ENCODE measurements at places on chromosomes 6 and 20.

DNA sequence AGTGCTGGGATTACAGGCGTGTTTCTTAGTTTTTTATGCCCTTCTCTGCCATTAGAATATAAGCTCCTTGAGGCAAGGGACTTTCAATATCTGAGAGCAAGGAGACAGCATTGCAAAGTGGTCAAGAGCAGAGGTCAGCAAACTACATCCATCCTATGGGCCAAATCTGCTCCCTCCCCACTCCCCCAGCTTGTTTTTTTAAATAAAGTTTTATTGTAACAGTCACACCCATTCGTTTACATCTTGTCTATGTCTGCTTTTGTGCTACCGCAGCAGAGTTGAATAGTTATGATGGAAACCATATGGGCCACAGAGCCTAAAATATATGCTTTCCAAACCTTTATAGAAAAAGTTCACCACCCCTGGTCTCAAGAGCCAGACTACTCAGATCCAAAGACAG lies 227.9 kb downstream of the EYA2 start:
- DNase-seq, result no peak

DNA sequence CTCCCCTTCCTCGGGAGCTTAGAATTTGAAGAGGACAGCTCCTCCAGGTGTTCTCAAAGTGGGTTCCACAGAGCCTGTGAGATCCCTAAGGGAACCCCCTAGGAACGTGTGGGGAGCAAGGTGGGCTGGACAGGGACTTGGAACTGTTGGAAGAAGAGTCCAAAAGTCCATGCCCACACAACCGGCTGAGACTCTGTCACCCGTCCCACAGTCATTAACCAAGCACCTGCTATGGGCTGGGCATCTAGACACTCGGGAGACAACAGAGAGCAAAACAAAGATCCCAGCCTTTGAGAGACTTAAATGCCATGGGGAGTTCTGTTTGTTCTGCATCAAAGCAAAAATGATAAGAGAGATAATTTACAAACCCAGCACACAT lies 51.9 kb upstream of the SAYSD1 start:
- no peak for DNase-seq

DNA sequence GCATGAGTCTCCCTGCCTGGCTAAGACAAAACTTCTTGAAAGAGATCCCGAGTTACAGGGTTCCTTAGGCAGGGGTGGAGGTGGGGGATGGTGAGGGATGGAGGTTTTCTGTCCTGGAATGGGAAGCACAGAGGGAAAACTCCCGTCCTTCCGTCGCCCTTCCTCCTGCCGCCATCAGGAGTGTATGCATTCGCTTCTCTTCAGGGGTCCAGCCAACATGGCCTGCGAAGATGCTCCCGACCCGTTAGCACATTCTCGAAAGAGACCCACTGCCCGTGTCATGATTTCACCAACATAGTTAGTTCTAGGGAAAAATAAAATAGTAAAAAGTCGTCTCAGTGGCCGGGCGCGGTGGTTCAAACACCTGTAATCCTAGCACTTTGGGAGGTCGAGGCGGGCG lies 37.1 kb downstream of the KIF25 start:
- DNase-seq, result no peak

GRCh38 chr6:150514806-150515380 lies 84.8 kb upstream of the PLEKHG1 start:
- DNase-seq, result no peak

- no peak for DNase-seq
These were observed at the start of gene BEND6 for GRCh38 chr6:56954403-56955170. Gene BEND6, plus strand, starts transcription at chr6:56955107. Its CDS starts 26,704 bp downstream, at chr6:56981811.

DNA sequence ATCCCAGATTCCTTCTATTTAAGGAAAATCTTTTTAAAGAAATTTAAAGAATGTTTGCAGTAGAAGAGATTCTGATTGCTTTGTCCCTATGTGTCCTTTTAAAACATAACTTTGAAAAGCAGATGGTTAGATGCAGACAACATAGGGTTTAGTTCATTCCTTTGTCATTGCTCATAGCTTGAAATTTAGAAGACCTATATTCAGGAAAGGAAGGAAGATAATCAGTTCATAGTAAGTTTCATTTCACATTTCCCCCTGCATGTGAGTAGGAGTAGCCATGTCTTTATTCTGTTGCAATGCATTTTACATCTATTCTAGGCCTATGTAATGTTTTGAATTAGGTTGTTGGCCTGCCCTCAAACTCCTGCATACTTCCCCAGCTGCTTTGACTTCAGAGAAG lies 197.9 kb upstream of the GRIK2 start:
- no peak for DNase-seq

DNA sequence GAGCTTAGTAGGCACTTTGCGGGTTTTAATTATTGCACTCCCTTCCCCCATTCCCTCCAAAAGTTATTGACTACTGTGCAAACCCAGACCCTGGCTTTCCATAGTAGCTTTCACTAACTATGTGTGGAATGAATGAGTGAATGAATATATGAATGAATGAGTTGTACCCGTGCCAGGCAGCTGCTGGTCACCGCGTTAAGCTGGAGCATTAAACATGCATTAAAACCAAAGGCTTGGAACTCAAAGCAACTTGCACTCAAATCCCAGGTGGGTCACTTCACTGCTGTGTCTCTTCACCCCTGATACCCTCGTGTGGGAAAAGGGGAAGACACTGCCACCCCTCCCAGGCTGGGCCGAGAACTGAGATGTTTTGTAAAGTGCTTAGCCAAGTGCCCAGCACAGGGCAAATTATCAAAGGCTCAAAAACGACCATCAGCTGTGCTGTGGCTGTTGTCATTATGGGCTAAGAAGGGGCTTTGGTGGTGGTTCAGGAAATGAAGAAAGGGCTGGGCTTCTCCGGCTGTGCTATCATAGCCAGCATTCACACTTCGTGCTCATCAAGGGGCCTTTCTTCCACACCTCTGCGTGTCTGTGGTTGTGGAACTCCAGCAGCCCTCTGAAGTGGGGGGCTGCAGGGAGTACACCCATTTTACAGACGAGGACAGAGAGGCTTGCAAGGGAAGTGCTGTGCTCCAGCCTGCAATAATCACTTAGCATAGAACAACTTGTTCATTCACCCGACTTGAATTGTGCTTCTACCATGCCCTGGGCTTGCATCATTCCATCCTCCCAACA lies 60.2 kb upstream of the STX16 start:
- no peak for DNase-seq

DNA sequence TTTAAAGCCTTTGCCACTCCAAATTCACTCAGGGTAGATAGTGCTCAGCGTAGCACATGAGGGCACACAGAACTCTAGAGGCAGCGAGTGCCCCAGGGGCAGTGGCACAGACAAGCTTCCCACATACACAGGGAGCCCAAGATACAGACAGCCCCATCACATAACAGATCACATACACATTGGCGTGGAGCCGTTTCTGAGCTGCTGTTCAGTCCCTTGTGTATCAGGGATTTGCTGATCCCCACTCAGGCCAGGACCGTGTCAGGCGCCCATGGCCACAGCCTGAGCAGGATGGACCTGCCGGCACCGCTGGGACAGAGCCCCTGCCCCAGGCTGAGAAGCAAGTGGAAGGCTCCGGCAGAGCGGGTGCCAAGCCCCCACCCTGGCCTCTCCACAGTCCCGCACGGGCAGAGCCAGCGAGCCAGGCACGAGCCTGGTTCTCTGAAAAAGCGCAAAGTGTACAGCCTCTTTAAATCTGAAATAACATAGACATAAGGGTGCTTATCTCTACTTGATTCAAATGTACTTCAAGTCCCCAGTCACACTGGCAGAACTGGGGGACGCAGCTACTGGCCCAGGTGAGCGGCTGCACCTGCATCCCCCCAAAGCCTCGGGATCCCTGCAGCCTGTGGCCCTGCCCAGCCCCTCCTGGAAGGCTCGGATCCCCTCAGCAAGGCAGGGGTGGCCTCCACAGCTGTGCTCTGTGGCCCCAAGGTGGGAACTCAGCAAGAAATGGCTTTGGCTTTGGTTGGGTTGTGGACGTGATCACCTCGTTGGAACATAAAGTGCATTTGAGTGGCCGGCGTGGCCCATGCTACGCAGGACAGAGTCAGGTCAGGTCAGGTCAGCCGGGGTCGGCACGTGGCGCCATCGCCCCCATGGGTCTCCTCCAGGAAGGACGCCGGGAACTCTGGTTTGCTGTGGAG lies 231.3 kb downstream of the ERMARD start:
- DNase-seq, result no peak

- DNase-seq, result no peak
These were observed 12.3 kb downstream of the RSPH3 start for GRCh38 chr6:158987657-158988056.

DNA sequence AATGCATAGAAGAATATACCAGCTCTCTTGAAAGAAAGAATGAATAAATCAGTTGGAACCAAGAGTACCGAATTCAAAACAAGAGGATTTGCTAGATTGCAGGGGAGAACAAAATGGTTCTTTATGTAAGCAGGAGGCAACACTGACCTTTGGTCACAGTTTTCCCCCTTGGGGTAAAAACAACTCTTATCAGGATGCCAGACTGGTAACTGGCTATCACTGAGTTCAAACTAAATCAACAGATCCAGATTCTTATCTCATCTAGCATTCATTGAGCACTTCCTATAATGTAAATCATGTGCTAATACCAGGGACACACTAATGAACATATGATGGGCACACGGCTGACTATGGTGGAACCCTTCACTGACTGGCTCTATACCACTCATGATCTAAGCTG lies 4.8 kb upstream of the IL17F start:
- no peak for DNase-seq
